Upper lobe of right lung (tissue), 1 donor: ENCODE measurements at places on chromosomes 7 and 10. TPM values are rescaled to one million over a fixed set of nuclear protein-coding genes. Genes with fewer than 3 reads are reported as not detected.

DNA sequence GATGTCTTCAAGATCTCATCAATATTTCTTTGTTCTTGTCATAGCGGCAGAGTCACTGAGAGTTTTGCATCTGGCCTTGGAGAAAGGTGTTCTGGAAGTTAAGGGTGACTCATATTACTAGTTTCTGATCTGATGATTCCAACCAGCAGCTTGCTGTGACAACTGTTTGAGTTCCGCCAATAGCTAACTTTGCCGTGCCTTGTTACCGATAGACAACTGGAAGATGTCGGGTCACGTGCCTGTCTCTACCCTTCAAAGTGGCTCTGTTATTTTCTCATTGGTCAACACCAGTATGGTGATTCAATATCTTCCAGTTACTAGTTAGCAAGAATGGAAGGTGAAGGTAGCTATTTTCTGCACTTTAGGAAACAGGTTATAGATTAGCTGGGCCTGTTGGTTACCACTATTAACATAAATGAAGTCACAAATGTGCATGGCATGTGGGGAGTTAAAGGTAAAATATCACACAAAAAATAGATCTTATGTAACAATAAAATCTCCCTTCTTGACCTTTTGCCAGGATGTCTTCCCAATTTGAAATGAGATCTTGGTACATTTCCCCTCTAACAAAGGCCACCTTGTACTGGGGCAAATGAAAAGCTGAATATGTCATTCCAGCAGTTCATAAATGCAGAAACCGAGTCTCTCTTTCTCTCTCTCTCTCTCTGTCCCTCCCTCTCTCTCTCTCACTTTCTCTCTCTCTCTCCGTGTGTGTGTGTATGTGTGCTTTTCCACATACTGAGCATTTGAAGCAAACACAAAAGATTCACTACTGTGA, 2.6 kb upstream of the MGAM2 start:
- DNase-seq: no peak
- no peaks in the 10 kb centered on the region for H3K4me1 ChIP-seq
- no peak overlapping the region for H3K27ac ChIP-seq
- no peaks in the 10 kb centered on the region for H3K36me3 ChIP-seq
- no peaks in the 10 kb centered on the region for H3K27me3 ChIP-seq

GRCh38 chr10:87976101-87976743, 112.8 kb downstream of the PTEN start:
- no peaks in the 10 kb centered on the region for H3K36me3 ChIP-seq
- no peaks in the 10 kb centered on the region for H3K4me1 ChIP-seq
- H3K4me3 ChIP-seq: no peak overlapping the region

DNA sequence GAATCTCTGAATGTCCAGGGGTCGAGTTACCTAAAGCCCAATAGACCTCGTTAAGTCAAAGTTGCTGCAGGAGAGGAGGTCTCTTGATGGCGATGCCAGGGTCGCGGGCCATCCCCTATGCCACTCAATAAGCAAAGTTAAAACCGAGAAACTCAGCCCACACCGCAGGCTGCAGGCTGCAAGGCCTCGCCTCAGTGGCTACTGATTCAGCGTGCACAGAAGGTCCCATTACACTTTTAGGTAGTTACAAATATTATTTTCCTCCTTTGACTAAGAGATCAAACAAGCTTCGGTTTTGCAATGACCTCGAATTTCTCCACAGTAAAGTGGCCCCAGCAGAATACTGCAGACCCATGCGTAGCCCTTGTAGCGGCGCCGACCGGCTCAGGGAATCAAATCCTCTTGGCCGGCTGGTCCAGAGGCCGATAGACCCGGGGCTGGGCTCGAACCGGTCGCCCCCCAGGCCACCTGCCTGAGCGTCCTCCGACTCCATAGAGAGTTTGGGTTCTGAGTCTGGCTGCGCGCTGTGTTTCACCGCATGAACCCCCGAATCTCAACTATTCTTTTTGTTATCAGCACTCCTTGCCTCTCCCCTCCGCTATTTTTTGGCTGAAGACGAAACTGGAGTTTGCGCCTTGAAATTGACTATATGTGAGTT, 2.3 kb downstream of the C1QL3 start:
- DNase-seq: no peak
- H3K36me3 ChIP-seq: no peaks in the 10 kb centered on the region
- peaks cover 33% of the 10 kb centered on the region for H3K27me3 ChIP-seq

DNA sequence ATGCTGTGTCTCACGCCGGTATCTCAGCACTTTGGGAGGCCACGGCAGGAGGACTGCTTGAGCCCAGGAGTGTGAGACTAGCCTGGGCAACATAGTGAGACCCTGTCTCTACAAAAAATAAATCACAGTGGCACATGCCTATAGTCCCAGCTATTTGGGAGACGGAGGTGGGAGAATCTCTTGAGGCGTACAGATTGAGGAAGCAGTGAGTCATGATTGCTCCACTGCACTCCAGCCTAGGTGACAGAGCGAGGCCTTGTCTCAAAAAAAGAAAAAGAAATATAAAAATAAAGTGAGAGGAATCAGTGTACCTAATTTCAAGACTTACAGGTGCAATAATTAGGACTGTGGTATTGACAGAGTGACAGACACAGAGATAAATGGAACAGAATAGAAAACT, 23.9 kb downstream of the SLC25A40 start:
- H3K4me1 ChIP-seq: peaks cover 6% of the 10 kb centered on the region
- H3K36me3 ChIP-seq: peaks cover 30% of the 10 kb centered on the region
- no peak for DNase-seq
- no peaks in the 10 kb centered on the region for H3K27me3 ChIP-seq

GRCh38 chr10:82934429-82934828, 1059.4 kb downstream of the NRG3 start:
- no peak overlapping the region for H3K27ac ChIP-seq
- no peaks in the 10 kb centered on the region for H3K4me1 ChIP-seq
- DNase-seq: no peak
- H3K27me3 ChIP-seq: no peaks in the 10 kb centered on the region
- no peaks in the 10 kb centered on the region for H3K36me3 ChIP-seq

Gene CCL24
- 4.8 TPM for total RNA-seq

GRCh38 chr10:2660276-2660675, 407.1 kb upstream of the PFKP start:
- no peaks in the 10 kb centered on the region for H3K27me3 ChIP-seq
- no peaks in the 10 kb centered on the region for H3K4me1 ChIP-seq
- no peak overlapping the region for H3K4me3 ChIP-seq

Gene FAM25C
- total RNA-seq: not detected

GRCh38 chr10:5963071-5963470, 14.3 kb downstream of the IL15RA start:
- H3K4me3 ChIP-seq: no peak overlapping the region
- no peaks in the 10 kb centered on the region for H3K27me3 ChIP-seq
- no peak overlapping the region for H3K27ac ChIP-seq
- no peak for DNase-seq

- no peak overlapping the region for H3K4me3 ChIP-seq
- no peak for DNase-seq
- no peaks in the 10 kb centered on the region for H3K4me1 ChIP-seq
- no peaks in the 10 kb centered on the region for H3K27me3 ChIP-seq
These were observed 9.7 kb downstream of the EXOC6 start for GRCh38 chr10:92857904-92858514.

- H3K36me3 ChIP-seq: no peaks in the 10 kb centered on the region
- H3K27me3 ChIP-seq: no peaks in the 10 kb centered on the region
- DNase-seq: no peak
- H3K4me3 ChIP-seq: no peak overlapping the region
These were observed 1.4 kb downstream of the HYAL4 start for GRCh38 chr7:123846217-123846891.

DNA sequence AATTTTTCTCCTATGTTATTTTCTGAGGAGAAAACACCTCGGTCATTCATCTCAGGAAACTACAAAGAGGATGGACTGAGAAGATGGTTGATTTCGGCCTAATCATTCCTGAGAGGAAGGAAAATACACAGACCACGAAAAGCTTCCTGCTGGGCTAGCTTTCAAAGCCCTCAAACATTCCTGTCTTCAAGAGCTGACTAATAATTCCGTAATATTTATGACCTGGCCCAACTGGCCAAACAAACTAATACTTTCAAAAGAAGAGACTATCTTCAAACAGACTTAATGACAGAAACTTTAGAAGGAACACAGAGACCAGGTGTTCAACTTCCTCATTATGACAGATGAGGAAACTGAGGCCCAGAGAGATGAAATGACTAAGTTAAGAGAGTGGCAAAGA, 215.1 kb upstream of the FRMD4A start:
- peak overlapping the region; percentile 13 for H3K27ac ChIP-seq
- no peak overlapping the region for H3K4me3 ChIP-seq
- H3K4me1 ChIP-seq: peaks cover 28% of the 10 kb centered on the region
- DNase-seq: no peak
- H3K27me3 ChIP-seq: no peaks in the 10 kb centered on the region

Gene IDI2
- total RNA-seq: not detected

Gene CTBP2
- 66.7 TPM for total RNA-seq
